ENCODE measurements at places on chromosomes 6 and 20. TPM values are rescaled to one million over a fixed set of nuclear protein-coding genes. Genes with fewer than 3 reads are reported as not detected.

GRCh38 chr20:17664025-17664633, 17.9 kb downstream of the RRBP1 start:
- DNase-seq: no peak

DNA sequence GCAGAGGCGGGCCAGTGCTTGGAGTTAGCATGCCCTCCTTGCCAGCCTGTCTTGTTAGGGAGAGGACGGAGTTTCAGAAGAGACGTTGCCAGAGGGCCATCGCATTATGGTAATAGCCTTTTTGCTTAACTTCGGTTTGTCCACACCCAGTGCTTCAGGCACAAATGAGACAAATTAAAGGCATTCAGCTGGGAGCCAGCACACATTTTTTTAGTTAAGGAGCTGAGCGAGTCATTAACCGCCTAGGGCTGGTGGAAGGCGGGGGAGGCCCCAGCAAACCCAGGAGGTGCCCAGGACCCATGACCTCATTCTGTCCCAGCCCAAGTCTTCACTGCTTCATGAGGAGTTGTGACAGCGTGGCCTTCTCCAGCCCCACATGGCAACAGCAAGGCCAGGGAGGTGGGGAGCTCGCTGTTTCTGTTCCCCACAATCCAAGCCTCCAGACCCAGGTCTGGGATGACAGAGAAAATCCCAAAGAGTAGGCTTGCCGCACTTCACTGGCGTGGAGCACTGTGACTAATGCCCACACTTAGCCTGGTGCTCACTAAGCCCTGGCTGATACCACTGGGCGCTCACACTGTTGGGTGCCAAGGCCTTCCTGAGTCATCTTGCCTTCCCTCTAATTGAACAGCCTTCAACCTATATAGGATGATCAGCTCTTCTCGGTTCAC, 237.1 kb downstream of the ANKRD60 start:
- DNase-seq: peak; percentile 58

- no peak for DNase-seq
Observed at GRCh38 chr6:51800603-51801002, 286.8 kb downstream of the PKHD1 start.

DNA sequence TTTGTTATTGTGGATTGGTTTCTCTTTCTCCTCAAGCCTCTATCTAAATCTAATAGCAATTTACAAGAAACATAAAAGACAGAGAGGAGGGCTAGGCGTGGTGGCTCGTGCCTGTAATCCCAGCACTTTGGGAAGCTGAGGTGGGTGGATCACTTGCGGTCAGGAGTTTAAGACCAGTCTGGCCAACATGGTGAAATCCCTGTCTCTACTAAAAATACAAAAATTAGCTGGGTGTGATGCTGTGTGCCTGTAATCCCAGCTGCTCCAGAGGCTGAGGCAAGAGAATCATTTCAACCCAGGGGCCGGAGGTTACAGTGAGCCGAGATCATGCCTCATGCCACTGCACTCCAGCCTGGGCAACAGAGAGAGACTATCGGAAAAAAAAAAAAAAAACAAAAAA, 46.6 kb downstream of the SLC2A12 start:
- DNase-seq: peak; percentile 68

DNA sequence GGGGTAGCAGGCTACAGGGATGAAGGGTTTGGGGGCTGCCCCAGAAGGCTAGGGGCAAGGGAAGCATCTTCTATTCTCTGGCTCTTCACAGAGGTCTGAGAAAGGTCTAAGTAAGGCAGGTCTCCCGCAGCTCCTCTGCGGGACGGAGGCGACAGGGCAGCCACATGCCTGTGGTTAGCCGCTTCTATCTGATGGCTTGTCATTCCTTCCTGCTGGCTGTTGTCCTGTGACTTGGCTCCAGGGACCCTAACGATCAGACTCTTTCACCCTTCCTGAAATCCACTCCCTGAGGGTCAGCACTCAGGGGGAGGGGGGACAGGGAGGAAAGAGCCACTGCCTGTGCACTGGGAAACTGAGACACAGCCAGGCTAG, 673 bp downstream of the CST7 start:
- DNase-seq: no peak

DNA sequence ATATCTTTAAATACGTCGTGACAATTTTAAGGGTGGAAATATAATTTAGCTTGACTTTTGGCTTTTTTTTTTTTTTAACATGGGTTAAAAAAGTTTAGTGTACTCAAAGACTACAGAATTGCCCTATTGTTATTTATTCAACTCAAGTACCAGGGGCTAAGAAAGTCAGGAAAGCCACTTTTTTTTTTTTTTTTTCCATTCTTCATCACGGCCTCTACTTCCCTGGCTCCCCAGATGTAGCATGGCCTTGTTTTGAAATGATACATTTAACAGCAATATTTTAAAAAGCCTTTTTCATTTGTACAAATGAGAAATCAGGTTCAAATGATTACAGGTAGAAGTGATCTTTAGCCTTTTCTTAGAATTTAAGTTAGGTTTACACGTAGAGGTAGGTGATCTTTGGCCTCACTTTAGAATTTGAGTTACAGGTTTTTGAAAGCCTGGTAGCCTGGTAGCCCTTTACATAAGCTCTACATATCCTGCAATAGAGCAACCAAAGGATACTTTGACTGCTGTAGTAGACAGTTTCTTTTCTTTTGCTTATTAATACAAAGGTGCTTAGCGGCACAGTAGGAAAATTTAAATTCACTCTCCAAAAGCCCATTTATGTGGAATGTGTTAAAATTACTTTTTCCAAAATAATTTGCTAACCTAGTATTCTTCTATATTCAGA, 160.5 kb upstream of the MMS22L start:
- no peak for DNase-seq

- no peak for DNase-seq
Observed at GRCh38 chr6:135534773-135535380, 37.3 kb upstream of the AHI1 start.

DNA sequence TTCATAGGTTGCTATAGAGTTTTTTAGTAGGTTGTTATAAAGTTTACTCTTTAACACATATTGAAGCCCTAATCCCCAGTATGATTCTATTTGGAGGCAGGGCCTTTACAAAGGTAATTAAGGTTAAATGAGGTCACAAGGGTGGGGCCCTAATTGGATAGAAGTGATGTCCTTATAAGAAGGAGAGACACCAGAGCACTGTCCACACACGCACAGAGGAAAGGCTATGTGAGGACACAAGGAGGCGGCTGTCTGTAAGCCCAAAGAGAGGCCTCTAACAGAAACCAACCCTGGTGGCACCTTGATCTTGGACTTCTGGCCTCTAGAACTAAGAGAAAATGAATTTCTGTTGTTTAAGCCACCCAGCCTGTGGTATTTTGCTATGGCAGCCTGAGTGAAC, 98.5 kb downstream of the GJA10 start:
- DNase-seq: no peak

GRCh38 chr6:31614075-31614619, 887 bp upstream of the AIF1 start:
- no peak for DNase-seq

The HLA-DRA gene
- not detected for total RNA-seq

DNA sequence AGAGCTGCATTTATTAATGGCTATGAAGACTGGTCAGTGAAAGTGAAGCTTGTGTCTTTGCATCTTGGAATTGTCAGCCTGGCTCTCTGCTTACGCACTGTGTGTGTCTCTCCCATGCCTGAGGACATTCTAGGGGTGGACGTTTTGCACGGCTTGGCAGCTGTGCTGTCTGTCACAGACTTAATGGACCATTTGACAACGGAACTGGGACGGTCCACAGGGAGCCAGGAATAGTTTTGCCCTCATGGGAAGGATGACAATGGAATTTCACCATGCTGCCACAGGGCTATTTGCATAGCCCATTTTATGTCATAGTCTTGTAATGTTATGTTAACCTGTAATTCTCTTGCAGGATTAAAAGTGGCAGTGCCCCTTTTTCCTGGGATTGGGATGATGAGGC, 44.7 kb downstream of the OR2B6 start:
- no peak for DNase-seq

DNA sequence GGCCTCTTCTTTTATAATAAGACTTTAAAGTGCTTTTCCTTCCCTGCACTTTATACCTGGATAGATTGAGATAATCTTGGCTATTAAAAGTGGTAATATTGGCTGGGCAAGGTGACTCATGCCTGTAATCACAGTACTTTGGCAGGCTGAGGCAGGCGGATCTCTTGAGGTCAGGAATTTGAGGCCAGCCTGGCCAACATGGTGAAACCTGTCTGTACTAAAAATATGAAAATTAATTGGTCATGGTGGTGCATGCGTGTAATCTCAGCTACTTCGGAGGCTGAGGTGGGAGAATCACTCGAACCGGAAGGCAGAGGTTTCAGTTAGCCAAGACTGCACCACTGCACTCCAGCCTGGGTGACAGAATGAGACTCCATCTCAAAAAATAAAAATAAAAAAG, 197.1 kb upstream of the RGS17 start:
- DNase-seq: no peak

- DNase-seq: no peak
Observed at GRCh38 chr20:2747676-2748235, 52.7 kb downstream of the CPXM1 start.

The MRPS18A gene
- total RNA-seq: 26.8 TPM

The GATA5 gene
- not detected for total RNA-seq

DNA sequence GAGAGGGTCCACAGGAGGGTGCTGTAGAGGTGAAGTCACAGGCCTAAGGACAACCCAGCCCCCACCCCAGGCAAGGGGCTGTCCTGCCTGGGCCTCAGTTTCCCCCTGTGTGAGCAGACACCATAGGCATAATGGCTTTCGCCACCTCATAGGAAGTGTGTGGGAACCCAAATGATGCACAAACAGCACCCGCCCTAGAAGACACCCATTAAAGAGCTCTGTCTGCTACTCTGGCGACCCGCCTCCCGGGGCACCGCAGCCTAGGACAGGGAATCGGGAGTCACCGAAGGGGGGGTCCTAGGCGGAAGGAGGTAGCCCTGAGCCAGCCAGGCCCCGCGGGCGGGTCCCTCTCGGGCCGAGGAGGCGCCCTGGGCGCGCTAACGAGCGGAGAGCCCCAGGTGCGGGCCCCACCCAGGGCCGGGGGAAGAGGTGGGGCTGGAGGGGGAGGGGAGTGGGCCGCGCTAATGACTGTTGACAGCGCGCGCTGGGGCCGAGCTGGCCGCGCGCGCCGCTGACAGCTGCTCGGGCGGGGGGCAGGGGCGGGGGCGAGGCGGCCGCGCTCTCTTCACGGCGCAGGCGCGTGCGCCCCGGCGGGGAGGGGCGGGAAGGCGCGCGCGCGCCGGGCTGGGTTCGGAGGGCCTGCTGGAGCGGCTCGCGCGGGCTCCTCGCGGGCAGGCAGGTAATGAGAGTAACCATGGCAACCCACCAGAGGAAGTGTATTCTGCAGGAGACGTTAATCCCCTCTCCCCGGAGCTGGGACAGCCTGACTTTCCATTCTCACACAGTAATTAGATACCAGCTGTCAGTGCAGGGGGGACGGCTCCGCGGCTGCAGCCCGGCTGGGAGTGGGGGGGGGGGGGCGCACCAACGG, 48.9 kb downstream of the NOL4L start:
- no peak for DNase-seq

The THEMIS gene
- under 0.01 TPM for total RNA-seq

The LRRN4 gene
- total RNA-seq: under 0.01 TPM

- no peak for DNase-seq
Observed at GRCh38 chr6:33071569-33071968, 1.9 kb downstream of the HLA-DPA1 start.

The ZSCAN23 gene
- 9.0 TPM for total RNA-seq

DNA sequence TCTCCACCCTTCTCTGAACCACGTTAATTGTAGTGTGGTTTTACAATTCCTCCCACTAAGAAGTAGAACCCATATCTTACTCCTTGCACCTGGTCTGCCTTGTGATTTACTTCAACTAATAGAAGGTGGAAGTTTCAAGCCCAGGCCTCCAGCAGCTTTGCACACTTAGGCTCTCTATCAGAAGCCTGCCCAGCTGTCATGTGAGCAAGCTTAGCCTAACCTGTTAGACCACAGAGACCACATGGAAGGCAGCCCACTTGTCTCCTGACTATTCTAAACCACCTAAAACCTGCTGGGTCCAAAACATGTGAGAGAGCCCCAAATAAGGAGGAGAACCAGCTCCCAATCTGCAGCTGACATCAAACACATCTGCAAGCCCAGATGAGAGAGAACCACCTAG, 127.6 kb upstream of the BTBD3 start:
- DNase-seq: no peak

The RING1 gene
- 43.8 TPM for total RNA-seq

GRCh38 chr20:44409132-44409600, 53.7 kb downstream of the HNF4A start:
- no peak for DNase-seq

DNA sequence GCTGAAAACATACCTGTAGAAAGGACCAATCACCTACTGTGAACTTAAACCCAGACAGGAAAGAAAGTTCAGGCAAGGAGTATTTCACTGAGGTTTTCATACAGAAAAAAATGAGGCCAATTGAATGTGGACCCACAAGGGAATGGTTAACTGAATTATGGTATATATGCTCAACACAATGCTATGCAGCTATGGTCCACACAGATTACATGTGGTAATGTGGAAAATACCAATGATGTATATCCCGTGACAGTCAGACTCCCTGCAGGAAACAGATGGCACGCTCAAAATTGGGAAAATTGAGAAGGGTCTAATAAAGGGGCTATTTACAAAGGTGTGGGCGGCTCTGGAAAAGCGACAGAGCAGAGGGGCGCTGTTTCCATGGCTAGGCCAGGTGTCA, 47.1 kb upstream of the PIM1 start:
- DNase-seq: peak; percentile 65

DNA sequence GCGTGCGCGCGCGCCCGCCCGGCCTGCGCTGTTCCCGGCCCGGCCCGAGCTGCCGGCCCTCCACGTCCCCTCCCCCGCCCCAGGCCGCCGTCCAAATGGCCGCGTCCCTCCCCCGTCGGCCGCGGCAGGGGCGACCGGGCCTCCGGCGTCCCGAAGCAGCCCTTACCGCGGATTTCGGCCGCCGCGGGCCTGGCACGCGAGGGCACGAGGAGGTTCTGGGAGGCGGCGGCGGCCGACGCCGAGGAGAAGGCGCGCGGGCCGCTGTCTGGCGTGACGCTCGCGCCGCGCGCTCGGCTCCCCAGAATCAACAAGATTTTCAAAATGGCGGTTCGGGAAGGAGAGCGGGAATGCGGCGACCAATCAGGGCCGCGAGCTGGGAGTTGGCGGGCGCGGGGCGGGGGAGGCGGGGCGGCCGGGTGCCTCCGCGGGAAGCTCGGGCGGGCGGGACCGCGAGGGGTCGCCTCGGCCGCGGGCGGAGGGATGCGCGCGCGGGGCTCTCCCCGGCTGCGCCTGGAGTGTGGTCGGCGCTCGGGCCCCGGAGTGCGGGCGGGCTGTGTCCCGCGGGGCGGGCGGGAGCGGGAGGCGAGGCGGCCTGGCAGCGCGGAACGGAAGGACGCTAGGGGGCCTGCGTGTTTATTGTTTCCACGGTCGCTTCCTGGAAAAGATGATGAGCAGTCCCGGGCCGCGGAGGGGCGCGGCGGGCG, at the start of gene DEK:
Gene DEK, minus strand, starts transcription at position 312 of the 704 bp plus-strand sequence. CDS start 543 bp downstream, outside the sequence.
- DNase-seq: peak; percentile 83

DNA sequence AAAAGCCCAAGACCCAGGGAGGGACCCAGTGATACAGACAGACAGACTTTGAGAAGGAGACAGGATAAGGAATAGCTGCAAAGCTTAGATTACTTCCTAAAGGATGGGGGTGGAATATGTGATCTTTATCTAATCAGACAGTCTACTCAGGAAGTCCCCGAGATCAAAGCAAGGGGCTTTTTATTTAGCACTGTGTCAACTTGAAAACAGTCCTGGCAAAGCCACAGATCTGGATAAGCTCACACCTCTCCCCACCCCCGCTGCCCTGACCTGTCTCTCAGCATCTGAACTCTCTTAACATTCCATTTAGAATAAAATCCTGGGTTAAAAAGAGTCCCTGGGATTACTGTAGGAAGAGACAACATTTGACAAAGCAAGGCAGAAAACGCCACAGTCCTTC, 101.5 kb downstream of the ISM1 start:
- DNase-seq: no peak

All from fibroblast of villous mesenchyme (primary cell).